BJ (cell line): ENCODE measurements at places on chromosomes 3 and 15. TPM values are rescaled to one million over a fixed set of nuclear protein-coding genes. Genes with fewer than 3 reads are reported as not detected.

Gene CCR5
- polyA plus RNA-seq: not detected in 2 replicates

Gene ISL2
- polyA plus RNA-seq: 5.0 and 7.7 TPM in 2 replicates

Gene P3H2
- 13.5 and 24.1 TPM in 2 replicates for polyA plus RNA-seq

Gene HIGD2B
- not detected in 2 replicates for polyA plus RNA-seq

Gene CCDC71
- 23.1 and 33.3 TPM in 2 replicates for polyA plus RNA-seq

Gene GHSR
- not detected in 2 replicates for polyA plus RNA-seq

DNA sequence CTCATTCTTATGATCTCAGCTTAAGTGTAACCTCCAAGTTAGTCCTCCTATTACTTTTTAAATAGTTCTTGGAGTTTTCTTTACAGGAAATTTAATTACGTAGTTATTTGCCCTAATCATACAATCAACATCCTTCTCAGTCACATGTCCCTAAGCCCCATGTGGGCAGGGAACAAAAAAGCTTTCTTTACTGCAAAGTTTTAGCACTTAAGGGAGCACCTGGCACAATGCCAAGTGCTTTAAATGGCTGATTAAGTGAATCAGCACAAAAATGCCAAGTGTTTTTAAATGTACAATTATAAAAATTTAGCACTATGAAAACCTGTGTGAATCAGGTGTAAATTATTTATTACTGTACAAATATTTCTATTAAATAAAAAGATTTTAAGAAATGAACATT, 445.3 kb downstream of the C3orf38 start:
- DNase-seq: no peak

DNA sequence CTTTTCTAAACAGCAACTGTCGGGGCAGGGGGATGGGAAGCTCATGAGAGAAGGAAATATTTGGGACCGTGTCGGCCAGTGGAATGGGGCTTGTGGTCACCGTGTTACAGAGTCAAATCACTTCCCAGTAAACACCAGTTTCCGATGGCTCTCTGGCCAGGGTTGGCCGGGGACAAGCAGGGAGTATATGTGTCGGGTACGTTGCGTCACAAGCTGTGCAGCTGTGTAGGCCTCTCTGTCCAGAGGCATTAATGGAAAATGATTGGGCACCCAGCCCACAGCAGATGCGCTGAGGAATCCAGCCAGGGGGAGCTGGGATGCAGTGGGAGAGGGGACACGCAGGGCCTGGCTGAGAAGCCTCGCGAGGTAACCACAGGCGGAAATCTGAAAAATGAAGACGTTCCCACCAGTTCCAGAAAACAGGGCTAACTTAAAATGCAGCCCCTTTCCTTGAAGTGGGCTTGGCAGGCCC, 15.8 kb upstream of the ALDH1A3 start:
- peak; percentile 64 for DNase-seq

DNA sequence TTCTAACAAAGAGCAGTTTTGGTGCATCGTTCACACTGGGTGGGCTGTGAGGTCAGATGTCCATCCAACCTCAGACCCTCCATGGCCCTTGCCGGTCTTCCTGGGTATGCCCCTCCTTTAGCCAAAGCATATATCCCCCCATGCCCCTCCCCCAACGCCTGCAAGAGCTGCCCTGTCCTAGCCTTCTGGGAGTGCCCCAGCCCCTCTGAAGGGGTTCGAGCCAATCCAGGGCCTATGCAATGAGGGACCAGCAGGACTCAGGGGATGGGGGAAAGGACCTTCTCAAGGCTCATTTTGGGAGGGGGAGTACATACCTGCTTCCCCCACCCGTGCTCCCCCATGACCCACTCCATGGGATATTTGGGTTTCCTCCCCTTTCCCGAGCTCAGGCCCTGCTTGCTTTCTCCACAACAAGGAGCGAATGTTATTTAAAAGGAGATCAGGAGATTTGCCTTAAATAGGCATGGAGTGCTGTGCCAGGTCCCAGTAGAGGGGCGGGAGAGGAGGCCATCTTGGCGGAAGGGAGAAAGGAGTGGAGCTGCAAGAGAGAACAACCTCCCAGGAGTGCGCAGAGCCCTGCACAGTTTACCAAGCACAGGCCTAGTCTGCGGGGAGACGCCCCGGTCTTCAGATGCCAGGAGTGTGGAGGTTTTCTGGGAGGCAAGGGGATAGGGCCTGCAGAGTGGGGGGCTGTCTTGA, 18.2 kb downstream of the PIF1 start:
- no peak for DNase-seq

DNA sequence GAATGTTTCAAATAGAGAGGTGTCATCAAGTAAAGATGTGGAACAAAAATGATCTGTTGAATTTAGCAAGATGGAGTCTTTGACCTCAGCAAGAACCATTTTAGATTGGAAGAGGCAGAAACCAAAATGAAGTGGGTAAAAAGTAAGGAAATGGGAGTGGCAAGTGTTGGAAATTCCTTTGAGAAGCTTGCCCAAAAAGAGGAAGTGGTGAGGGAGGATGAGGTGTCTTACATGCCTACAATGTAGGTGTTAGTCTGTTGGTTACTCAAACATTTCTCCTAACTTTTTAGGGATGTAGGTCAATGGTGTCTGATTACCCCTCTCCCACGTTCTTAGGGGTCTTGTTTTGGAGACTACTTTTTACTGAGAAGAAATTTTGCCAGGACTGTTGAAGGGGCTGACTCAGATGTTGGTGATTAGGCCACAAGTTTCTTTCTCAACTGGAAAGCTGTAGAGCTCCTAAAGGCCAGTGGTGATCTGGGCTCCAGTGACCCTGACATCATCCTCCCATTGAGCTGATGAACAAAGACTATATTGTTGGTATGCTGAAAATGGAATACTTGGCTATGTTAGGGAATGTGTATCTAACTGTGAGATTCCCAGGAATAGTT, 5.1 kb downstream of the PPP2R3A start:
- DNase-seq: no peak

DNA sequence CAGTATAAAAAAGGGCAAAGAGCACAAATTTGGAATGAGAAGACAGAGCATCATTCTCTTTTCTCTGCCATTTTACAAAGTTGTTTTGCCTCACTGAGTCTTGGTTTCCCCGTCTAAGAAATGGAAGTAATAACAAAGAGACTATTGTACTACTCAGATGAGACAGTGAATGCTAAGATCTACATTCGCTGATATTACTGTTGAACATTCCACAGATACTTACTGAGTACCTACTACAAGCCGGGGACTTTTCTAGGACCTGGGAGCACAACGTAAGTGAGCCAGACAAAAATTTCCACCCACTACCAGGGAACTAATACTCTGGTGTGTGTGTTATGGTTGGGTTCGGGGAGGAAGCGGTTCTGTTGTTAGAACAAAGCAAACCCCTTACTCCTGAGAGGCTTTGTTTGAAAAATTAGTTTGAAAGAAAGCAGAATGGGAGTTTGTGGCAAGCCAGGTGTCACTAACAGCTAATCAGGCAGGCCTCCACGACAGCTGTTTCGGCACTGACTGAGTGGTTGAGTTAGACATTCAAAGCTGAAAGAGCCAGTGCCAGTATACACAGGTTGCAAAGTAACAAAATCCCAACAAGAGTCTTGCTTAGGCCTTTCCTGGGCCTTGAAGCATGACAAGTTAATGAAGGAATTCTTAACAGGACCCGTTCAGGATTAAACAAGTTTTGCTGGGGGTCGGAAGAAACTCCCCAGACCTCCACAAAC, 458.3 kb downstream of the EDEM1 start:
- no peak for DNase-seq

DNA sequence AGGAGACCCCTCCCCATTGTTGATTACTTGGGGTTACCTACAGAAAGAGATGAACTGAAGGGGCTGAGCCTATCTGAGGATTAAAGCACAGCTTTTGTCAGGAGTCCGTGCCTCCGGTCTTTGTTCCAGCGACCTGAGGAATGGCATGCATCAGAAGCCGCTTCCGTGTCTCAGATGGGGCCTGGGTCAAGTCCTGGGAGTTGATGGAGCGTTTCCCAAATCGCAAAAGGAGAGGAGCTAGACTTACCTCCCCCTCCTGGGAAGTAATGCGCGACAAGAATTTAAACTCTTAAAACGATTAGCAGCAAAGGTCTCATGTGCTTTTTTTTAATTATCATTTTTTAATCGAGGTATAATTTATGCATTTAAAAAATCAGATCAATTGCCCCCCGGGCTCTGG, 983 bp upstream of the ALDH1A3 start:
- DNase-seq: no peak

GRCh38 chr15:70559265-70560239, 203.8 kb downstream of the UACA start:
- no peak for DNase-seq

DNA sequence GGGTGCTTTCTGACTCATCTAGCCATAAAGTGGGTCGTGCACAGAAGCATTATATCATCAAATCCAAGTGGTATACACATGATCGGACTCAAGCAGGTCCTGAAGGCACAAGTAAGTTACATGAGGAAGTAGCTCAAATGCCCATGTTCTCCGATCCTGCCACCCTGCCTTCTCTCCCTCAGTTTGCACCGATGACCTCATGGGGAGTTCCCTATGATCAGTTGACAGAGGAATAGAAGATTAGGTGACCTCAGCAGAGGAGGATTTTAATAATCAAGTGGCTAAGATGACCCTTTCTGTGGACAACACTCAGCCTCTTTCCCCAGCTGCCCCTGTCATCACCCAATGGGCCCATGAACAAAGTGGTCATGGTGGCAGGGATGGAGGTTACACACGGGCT, 149.5 kb downstream of the TBC1D5 start:
- DNase-seq: no peak

GRCh38 chr15:89307046-89307587, 27.5 kb downstream of the POLG start:
- DNase-seq: no peak

DNA sequence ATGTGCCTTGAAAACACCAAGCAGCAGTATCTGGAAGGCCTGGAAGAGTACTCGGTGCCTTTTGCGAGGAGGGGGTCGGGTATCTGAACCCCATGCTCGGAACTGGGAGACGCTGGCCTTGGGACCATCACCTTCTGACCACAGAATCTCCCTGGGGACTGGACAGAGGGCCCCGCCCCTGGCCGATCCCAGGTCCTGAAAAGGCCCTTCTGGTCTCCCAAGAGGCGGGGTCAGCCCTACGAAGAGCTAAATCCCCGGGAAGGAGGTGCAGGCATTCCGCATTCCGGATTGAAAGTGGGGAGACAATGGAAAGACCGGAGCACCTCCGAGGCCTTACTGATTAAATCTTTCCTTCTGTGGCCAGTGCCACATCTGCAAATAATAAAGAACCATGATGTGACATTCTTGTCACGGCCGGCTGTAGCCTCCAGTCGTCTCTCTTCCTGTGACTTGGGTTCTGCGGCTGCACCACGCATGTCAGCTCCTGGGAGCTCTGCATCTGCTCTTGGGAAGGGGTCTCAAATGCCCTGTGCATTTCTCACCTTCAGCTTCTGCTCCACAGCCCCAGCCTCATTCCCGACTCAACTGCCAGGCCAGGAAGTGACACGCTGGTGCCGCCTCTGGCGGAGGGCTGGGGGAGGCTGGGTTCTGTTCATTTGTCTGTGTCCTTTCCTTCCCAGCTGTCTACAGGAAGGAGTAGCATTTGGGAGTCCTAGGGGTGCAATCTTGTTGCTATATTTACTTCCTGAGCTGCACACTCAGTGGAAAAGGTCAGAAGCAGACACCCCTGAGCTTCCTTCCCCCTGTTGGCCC, 173.5 kb downstream of the KLF13 start:
- no peak for DNase-seq

DNA sequence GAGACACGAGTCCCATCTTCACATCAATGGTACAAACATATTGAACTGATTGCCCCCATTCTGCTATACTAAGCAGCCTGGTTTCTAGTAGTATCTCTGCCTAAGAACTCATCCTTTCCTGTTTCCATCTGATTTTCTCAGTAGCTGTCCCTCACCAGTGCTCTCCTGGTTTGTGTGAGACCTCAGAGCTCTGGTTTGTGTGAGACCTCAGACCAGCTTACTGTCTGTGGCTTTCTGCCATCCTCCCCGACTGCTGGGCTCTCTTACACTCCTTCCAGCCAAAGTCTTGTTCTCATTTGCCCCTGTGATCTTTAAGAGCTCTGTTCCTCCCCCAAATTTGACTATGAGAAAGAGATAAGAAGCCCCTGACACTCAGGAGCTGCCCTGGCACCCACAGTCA, 41.1 kb upstream of the NEDD4 start:
- DNase-seq: no peak

DNA sequence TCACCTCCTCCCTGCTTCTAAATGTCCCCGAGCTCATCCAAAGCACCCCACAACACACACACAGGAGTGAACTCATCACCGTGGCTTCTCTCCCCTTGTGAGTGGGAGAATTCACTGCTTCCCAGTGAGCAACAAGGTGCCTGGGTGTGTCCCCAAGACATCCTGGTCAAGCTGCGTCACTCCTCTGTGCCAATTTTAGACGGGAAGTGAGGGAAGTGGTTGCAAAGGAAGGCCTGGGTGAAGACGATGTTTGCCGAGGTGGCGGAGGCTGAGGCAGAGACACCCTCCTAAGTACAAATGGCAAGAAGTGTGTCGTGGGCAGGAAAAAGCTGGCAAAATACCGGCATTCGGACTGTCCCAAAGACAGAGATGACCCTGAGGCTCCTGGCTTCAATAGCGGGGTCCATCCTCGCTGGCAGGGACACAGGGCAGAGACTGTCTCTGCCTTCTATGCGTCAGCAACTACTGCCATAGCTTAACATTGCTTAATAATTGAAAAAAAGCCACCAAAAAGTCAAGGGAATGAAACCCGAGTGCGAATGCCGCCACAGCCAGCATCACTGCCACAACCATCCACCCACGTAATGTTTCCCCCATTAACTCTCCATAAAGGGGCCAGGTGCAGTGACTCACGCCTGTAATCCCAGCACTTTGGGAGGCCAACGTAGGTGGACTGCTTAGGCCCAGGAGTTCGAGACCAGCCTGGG, 72.8 kb downstream of the VGLL4 start:
- DNase-seq: no peak

DNA sequence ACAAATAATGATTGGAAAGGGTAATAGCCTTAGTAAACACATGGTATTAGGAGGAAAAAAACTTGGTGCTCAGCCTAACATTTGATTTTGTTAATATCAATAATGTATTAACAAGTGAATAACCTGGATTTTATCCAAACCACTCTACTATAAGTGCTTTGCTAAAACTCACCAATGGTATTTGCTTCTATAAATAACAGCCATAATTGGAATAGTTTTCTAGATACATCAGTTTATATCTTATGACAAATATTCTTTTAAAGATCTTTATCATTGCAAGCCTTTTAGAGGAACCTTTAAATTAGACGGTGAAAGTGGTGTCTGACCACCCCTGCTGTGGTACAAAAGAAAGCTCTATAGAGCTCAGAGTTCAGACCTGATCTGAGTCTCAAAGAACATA, 123.9 kb downstream of the SHOX2 start:
- DNase-seq: no peak

DNA sequence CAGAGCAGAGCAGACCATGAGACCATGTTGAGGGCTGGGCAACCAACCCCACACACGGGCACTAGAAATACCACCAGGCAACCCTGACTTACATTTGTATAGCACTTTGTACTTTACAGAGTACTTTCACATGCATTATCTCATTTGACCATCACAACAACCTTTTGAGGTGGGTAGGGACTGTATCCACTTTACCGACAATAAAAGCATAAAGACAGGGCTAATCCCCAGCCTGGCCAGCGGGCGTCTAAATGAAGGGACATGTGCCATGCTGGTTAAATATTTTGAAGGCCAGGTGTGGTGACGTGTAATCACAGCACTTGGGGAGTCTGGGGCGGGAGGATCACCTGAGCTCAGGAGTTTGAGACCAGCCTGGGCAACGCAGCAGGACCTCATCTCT, 23.6 kb downstream of the RASGRP1 start:
- no peak for DNase-seq
